Stimulated activated CD8-positive, alpha-beta memory T cell treated with anti-CD3 and anti-CD28 coated beads, Interleukin-4, amount 100 ng/mL, for 1 hour (primary cell): ENCODE measurements at places on chromosomes 7 and 10.

- no peak for DNase-seq
Observed at GRCh38 chr10:50438049-50438936, 185.5 kb downstream of the SGMS1 start.

DNA sequence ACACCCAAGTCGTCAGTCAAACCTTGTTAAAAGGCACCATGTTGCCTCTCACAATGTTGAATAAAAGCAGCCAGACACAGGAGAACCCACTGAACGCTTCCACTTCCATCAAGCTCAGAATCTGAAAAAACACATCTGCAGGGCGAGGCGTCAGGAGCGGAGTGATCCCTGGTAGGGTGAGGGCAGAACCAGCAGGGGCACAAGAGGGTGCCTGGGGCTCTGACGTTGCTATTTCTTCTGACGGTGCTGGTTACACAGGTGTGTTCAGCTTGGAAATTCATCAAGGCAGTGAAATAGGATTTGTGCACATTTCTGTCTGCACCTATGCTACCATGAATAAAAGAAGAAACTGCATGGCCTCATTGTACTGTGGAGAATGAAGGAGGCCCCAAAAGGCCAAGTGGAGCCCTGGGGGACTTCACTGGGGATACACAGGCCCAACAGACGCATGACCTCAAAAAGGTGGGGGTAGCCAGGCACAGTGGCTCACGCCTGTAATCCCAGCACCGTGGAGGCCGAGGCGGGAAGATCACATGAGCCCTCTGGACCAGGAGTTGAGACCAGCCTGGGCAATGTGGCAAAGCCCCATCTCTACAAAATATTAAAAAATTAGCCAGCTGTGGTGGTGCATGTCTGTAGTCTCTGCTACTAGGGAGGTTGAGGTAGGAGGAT lies 19.2 kb upstream of the NCAPG2 start:
- DNase-seq = no peak

GRCh38 chr7:128053023-128053422 lies 21.8 kb upstream of the LRRC4 start:
- no peak for DNase-seq

- DNase-seq = peak; percentile 68
Observed at GRCh38 chr10:47311932-47312662, 10.2 kb upstream of the GDF2 start.
